ENCODE measurements at places on chromosomes 6 and 20.
A peak's percentile ranks its signal among the peaks of the same experiment; 100 is the strongest.

GRCh38 chr6:90219209-90219985, 77.2 kb downstream of the BACH2 start:
- DNase-seq = peak; percentile 84

DNA sequence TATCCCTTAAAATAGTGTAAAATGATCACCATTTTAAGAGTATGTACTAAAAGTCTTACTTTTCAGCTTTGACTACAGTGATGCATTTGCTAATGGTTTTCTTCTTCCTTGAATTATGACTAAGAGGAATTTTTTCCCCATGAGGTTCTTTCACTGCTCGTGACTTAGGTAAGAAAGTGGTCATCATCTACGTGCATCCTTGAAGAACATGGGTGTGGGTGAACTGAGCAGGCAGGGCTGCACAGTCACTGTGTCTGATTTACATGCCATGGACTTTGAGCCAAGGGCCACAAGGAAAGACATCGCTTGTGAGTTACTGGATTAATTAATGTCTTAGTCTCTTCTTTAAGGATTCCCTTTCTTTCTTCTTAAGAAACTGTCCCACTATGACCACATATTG, 33.3 kb downstream of the NQO2 start:
- no peak for DNase-seq

DNA sequence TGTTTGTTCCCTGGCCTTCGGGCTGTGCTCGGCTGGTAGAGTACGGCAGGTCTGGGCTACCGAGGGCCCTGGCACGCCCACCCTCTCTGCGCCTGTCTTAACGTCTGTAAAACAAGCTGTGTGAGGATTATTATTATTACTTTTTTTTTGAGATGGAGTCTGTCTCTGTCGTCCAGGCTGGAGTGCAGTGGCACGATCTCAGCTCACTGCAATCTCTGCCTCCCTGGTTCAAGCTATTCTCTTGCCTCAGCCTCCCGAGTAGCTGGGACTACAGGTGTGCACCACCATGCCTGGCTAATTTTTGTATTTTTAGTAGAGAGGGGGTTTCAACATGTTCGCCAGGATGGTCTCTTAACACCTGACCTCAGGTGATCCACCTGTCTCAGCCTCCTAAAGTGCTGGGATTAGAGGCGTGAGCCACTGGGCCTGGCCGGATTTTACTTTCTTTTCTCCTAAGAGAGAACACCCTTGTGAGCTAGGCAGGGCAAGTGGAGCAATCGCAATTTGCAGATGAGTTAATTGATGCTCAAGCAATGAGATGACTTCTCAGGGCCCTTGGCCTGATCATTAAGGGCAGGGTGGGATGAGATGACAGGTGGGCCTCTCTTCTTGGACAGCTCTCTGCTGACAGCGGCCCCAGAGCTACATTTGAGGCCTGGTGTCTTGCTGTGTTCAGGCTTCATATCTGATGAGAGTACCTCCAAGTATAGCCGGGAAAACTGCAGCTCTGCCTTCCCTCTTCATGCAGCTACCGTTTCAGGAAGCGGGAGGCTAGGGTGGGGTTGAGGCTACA, 859 bp upstream of the SMIM29 start:
- no peak for DNase-seq

DNA sequence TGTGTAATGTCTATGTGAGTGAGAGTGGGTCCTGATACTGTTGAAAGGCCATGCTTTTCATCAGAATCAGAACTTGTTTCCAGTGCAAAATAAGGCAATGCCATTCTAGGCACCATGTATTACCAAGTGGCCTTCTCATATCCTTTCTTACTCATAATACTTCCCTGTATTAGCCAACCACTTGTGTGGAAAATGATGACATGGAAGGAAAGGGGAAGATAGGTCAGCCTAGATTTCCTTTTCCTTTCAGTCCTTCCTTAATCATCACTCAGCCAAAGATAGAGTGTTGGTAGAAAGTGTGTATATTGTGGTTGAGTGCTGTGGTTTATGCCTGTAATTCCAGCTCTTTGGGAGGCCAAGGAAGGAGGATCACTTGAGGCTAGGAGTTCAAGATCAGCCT, 158.6 kb upstream of the PREP start:
- DNase-seq = no peak

Measured in choroid plexus epithelial cell (primary cell).